Astrocyte of the hippocampus (primary cell): ENCODE measurements at places on chromosomes 2 and 18.

DNA sequence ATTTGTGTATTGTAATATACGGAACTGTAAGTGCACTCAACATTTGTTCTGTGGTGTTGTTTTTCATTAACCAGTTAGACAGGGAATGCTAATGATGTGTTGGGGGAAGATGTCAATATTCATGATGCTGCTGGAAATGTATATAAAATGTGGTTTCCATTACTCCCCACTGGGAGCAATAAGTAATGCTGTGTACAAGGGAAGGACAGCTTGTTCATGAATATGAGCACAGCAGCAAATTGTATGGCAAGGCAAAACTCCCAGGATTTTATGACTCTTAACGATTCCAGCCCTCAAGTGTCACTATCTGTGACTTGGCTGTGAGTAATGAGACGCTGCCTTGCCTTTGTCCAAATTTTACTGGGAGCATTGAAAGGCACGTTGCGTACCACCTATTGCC is 312.4 kb upstream of the DDX18 start:
- DNase-seq: no peak

DNA sequence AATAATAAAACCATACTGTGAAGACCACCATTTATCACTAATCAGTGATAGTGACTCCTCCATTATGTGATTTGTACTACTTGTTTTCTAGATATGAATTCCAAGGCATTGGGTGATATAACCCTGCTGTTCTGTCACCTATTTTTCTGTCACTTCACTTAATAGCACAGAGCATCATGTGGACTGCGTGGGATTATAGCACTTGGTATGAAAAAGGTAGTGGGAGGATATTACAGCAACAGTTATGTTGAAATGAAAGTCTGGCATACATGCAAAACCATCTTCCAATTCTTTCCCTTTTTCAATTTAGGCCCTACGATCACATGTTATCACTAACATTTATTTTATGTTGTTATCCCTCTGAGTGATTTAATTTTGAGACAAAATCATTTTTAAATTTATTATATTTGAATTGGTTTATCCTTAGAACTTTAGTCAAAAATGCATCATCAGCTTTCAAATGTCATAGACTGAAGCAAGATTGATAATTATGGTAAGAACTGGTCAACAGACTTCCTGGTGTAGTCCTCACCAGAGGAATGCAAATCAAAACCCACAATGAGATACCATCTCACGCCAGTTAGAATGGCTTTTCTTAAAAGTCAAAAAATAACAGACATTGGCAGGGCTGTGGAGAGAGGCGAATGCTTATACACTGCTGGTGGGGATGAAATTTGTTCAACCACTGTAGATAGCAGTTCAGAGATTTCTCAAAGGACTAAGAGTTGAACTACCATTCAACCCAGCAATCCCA is 242.6 kb downstream of the IKZF2 start:
- peak; percentile 19 for DNase-seq

GRCh38 chr2:220370764-220371163 is 743.3 kb downstream of the SLC4A3 start:
- no peak for DNase-seq

- no peak for DNase-seq
Observed at GRCh38 chr2:60275958-60276357, 277.5 kb downstream of the BCL11A start.

DNA sequence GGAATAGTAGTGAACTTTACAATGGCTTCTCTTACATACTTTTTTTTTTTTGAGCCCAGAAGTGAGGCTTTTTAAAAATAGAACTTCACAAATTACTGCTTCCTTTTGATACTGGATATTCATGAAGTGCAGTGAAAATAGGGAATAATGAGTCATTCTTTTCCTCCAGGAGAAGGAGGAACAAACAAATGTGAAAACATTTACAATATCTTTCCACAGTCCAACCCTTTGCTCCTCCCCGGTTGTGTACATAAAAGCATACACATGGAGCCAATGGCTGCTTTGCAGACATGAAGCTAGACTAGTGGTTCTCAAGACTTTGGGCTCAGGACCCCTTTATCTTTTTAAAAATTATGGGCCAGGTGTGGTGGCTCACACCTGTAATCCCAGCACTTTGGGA is 266.9 kb downstream of the GBX2 start:
- no peak for DNase-seq

DNA sequence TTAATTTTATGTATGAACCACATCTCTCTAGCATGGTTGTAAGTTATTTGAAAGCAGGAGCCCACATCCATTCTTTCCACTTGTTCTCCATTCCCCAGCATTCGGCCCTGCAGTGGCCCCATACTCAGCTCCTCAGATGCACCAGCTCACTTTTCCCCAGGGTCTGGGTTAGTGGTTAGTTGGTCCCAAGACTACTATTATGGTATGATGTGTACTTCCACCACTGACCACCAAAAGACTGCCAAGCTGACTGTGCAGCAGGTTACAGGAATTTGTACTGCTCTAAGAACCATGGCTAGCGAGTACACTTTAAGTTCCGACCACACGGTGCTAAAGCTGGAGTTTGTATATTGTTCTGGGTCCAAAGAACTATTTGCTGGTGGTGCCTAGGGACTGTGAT is 413.6 kb upstream of the TCF4 start:
- peak; percentile 48 for DNase-seq

DNA sequence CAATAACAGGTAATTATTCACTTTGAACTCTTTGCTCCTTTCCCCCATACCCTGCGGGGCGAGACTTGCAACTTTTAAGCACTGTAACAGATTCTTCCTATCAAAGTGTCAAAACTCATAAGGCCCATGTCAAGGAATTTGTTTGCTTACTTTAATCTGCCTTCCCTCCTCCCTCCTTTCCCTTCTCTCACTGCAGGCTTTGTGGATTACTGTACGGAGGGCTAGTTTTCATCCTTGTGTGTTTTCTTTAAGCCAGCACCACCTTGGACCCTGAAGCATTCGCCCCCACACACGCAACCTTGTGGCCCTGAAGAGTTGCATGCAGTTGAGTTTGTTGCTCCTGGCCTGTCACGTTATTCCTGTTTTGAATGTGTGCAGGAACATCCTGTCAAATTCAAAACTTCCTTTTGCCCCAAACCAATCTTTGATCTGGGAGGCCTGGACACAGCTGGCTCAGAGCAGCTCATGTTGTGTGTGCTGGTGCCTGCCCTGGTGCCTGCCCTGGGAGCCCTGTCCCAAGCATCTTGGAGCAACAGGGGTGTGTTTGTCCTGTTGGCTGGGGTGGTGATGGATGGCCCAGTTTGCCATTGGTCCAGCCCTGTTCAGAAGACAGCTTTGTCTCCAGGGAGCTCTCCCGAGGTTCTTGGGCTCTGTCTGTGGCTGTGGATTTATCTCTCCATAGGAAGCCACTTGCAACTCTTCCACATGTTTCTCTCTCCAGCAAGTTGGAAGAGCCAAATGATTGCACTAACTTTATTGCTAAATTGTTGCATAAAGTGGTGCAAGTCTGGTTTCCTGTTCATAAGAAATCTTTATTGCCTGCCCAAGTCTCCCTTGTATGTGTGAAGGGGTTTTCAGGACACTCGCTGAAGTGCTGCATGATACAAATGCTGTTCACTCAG is 199.6 kb downstream of the VAPA start:
- DNase-seq: no peak

- DNase-seq: no peak
Observed at GRCh38 chr18:5619376-5619775, 75.6 kb upstream of the EPB41L3 start.

- no peak for DNase-seq
Observed at GRCh38 chr18:68024716-68025115, 508.2 kb upstream of the DSEL start.

DNA sequence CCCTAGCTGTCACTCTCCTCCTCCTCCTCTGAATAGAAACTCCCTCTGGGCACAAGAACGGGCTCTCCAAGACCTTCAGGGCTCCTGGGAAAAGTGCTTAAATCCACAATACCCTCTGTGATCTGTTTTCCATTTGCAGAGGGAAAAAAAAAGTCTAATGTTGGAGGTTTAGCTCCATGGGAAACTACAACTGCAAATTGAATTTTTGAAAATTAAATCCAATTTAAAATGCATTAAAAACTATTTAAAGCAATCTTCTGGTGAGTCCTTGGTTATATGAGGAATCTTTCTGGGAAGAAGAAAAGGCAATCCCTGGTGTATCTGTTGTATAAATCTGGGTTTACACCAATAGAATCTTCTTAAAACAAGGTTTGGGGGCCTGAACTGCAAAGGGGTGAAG is 64.3 kb downstream of the NCKAP5 start:
- DNase-seq: no peak

GRCh38 chr2:207167099-207167923 is 1.6 kb upstream of the KLF7 start:
- no peak for DNase-seq

DNA sequence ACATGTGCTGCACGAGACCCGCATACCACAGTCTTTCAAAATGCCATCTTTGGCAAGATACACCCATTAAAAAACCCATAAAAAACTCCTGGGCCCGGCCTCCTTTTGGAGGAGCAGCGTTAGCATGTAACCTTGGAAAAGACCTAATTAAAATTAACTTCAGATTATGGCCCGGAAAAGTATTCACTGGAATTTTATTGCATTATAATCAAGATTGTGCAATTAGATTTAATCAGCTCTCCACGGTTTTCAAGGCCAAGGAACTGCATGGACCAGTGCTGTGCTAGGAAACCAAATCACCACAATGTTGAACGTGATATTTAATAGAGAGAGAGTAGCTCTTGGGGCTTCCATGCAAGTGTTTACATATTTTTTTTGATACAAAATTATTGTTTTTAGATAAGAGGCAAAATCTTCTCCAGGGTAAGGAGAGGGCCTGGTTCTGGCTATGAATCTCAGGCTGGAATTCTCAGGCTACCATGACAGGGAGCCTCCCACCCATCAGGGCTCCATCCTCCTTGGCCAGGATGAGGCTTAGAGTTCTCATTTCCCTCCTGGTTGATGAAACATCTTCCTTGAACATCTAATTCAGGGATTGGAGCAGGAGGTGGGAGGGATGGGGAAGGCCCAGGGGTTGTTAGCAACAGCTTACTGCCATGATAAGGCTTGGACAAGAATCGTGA is 82.0 kb upstream of the TTC39C start:
- DNase-seq: no peak

- no peak for DNase-seq
Observed at GRCh38 chr2:67393237-67393636, 3.9 kb upstream of the ETAA1 start.

DNA sequence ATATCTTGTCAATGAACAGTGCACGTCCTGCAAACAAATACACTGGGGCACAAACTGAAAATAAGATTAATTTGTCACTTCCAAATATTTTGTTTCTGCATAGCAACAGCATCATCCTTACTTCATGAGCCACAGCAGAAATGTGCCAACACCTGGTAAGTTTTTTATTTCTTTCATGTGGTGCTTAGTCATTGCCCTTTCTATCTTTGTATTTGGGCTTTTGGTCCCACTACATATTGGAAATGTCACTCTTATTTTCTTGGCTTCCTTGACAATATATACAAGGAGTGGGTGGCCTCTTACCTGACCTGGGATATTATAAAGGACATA is 208.0 kb downstream of the RBM43 start:
- no peak for DNase-seq

DNA sequence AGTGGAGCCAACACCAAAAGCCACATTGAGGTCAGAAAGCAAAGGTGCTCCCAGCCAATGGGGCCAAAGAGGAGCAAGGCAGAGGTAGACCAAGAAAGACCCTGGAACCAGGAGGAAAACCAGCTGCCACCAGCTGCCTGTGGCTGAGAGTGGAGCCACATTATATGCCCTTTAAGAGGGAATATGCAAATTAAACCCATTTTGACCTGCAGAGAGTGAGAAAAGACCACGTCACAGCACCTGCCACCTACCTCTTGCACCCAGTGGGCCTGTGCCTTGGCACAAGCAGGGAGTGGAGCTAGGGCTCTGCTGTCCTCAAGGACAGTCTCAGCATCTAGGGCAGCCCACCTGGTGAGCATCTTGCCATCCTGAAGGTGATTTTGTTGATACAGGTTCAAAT is 161.3 kb downstream of the MTCL1 start:
- DNase-seq: no peak

DNA sequence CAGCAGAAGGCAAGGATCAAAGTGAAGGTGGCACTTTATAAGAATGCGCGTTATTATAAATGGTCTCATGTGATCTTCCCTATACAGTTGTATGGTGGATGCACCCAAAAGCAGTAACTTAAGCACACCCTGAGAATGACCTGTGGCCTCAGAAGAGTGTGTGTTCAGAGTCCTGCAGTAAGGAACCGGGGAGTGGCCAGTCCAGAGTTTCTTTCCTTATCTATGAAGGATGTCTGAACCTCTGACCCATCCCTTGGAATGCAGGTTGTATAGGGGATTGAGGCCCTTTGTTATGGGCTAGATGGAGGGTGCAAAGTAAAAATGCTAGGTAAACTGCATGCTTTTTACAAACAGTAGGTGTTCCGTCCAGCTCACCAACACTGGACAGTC is 43.6 kb upstream of the ANKRD44 start:
- no peak for DNase-seq

DNA sequence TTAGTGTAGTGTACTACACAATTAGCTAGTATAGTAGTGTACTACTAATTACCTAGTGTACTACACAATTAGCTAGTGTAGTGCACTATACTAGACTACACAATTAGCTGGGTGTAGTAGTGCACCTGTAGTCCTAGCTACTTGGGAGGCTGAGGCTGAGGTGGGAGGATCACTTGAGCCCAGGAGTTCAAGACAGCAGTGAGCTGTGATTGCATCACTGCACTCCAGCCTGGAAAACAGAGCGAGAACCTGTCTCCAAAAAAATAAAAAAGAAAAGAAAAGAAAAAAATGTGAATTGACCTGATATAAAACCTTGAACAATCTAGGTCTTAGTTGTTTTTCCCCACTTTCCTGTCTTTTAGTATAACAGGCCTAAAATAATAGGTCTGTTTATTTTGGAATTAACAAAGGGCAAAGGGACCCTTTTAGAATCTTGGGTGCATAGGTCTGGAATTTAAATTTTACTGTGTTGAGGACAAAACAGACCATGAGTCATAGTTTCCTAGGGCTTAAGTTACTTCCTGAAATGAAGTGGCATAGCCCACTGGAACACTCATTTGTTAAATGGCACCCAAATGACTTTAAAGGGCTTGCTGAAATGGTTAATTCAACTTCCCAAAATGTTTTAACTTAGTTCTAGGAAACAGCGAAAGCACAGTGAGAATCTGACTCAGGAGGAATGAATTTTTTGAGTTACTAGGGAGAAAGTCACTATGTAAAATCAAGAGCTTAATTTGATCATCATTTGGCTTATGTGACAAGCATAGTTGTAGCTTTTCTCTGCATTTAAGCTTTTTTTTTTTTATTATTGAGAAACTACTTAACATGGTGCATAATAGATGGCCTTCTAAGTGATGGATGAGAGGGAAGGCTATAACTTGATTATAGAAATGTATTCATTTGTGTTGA is 50.7 kb upstream of the ARL5A start:
- DNase-seq: peak; percentile 69
